Prostate gland (tissue), 2 donors: ENCODE measurements at places on chromosomes 7 and 10. TPM values are rescaled to one million over a fixed set of nuclear protein-coding genes. Genes with fewer than 3 reads are reported as not detected.

DNA sequence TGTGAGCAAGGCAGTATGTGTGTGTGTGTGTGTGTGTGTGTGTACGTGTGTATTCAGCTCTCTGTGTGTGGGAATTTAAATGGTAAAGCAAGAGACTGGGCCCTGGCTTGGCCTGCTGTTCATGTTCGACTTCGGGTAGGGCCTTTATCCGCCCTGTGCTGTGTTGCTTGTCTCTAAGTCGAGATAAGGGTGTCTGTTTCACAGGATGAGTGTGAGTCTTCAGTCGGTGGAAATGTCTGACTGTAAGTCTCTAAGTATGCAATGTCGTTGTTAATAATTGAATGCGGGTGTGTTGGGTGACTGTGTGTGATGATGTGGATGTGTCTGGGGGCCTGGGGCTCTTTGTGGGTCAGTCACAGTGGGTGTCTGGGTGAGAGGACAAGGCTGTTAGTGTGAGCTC lies 34.8 kb downstream of the HIF1AN start:
- H3K27me3 ChIP-seq = no peaks in the 10 kb centered on the region
- H3K4me3 ChIP-seq = no peak overlapping the region
- H3K4me1 ChIP-seq = no peaks in the 10 kb centered on the region

DNA sequence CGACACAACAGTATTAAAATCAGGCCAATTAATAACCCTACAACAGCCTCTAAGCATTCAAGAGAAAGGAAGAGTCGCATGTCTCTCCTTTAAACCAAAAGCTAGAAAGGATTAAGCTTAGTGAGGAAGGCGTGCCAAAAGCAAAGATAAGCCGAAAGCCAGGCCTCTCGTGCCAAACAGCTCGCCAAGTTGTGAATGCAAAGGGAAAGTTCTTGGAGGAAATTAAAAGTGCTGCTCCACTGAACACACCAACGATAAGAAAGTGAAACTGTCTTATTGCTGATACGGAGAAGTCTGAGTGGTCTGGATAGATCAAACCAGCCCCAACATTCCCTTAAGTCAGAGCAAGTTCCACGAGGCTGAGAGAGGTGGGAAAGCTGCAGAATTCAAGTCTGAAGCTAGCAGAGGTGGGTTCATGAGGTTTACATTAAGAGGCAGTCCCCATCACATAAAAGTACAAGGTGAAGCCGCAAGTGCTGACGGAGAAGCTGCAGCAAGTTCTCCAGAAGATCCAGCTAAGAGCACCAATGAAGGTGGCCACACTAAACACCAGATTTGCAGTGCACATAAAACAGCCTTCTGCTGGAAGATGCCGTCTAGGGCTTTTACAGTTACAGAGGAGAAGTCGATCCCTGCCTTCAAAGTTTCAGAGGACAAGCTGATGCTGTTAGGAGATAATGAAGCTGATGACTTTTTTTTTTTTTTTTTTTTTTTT lies 194.8 kb downstream of the MAD1L1 start:
- no peaks in the 10 kb centered on the region for H3K36me3 ChIP-seq
- H3K4me3 ChIP-seq = peak overlapping the region; percentile 11
- no peak overlapping the region for H3K27ac ChIP-seq
- DNase-seq = peak; percentile 24

GRCh38 chr7:151688236-151688780 lies 168.6 kb upstream of the RHEB start:
- no peaks in the 10 kb centered on the region for H3K36me3 ChIP-seq
- no peaks in the 10 kb centered on the region for H3K27me3 ChIP-seq
- H3K4me1 ChIP-seq = no peaks in the 10 kb centered on the region
- DNase-seq = no peak

GRCh38 chr7:129466796-129467195 lies 32.6 kb downstream of the STRIP2 start:
- DNase-seq = no peak
- no peaks in the 10 kb centered on the region for H3K27me3 ChIP-seq
- H3K27ac ChIP-seq = no peak overlapping the region
- H3K36me3 ChIP-seq = no peaks in the 10 kb centered on the region
- H3K4me3 ChIP-seq = no peak overlapping the region

GRCh38 chr7:137488038-137488437 lies 144.5 kb upstream of the PTN start:
- DNase-seq = no peak
- no peak overlapping the region for H3K4me3 ChIP-seq
- no peaks in the 10 kb centered on the region for H3K27me3 ChIP-seq
- no peak overlapping the region for H3K27ac ChIP-seq
- H3K36me3 ChIP-seq = no peaks in the 10 kb centered on the region
- H3K4me1 ChIP-seq = no peaks in the 10 kb centered on the region

GRCh38 chr10:31166606-31167005 lies 134.9 kb upstream of the ZNF438 start:
- H3K27me3 ChIP-seq = no peaks in the 10 kb centered on the region
- no peaks in the 10 kb centered on the region for H3K4me1 ChIP-seq
- DNase-seq = no peak
- no peak overlapping the region for H3K4me3 ChIP-seq
- H3K27ac ChIP-seq = no peak overlapping the region

- no peaks in the 10 kb centered on the region for H3K4me1 ChIP-seq
- no peak overlapping the region for H3K4me3 ChIP-seq
- no peaks in the 10 kb centered on the region for H3K27me3 ChIP-seq
- no peaks in the 10 kb centered on the region for H3K36me3 ChIP-seq
- DNase-seq = no peak
Measured at GRCh38 chr7:47026780-47027361, 555.0 kb downstream of the TNS3 start.

- H3K27me3 ChIP-seq = no peaks in the 10 kb centered on the region
- H3K36me3 ChIP-seq = no peaks in the 10 kb centered on the region
- no peak overlapping the region for H3K4me3 ChIP-seq
- no peak for DNase-seq
- H3K4me1 ChIP-seq = no peaks in the 10 kb centered on the region
- no peak overlapping the region for H3K27ac ChIP-seq
Measured at GRCh38 chr10:80861882-80862281, 324.2 kb downstream of the SH2D4B start.

GRCh38 chr7:107879400-107880035 lies 11.5 kb upstream of the DLD start:
- no peaks in the 10 kb centered on the region for H3K27me3 ChIP-seq
- no peaks in the 10 kb centered on the region for H3K4me1 ChIP-seq
- H3K36me3 ChIP-seq = no peaks in the 10 kb centered on the region
- H3K27ac ChIP-seq = no peak overlapping the region

- no peaks in the 10 kb centered on the region for H3K36me3 ChIP-seq
- peaks cover 41% of the 10 kb centered on the region for H3K4me1 ChIP-seq
- H3K27ac ChIP-seq = peak overlapping the region; percentile 85
- H3K4me3 ChIP-seq = no peak overlapping the region
- no peak for DNase-seq
Measured at GRCh38 chr10:132419538-132420468, 22.8 kb downstream of the PWWP2B start.

DNA sequence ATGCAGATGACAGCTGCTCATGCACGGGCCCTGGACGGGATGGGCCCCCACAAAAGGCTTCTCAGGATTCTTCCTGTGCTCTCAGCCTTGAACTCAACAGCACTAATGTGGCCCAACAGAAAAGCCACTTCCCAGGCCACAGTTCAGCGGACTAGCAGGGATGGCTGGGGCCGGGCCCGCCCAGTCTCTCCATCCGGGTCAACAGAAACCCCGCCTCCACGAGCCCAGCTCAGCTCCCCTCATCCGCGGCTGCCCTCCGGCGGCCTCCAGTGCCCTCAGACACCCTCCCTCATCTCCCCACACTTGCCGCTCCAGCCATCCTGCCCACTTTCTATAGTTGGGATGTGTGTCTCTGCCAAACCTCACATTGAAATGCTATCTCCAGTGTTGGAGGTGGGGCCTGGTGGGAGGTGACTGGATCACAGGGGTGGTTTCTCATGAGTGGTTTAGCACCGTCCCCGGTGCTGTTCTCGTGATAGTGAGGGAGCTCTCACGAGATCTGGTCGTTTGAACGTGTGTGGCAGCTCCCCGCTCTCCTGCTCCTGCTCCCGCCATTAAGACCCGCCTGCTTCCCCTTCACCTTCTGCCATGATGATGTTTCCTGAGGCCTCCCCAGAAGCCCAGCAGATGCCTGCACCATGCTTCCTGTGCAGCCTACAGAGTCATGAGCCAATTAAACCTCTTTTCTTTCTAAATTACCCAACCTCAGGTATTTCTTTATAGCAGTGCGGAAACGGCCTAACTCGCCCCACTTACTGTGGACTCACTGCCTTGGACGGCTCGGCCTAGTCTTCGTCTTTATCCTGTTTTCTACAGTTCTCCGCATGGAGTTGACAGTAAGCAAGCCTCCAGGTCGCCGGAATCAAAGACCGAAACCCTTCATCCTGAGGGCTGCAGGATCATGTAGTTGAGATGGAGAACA lies 169.9 kb upstream of the RNF32 start:
- no peaks in the 10 kb centered on the region for H3K4me1 ChIP-seq
- no peak overlapping the region for H3K4me3 ChIP-seq
- DNase-seq = no peak
- H3K27ac ChIP-seq = no peak overlapping the region
- H3K27me3 ChIP-seq = no peaks in the 10 kb centered on the region

DNA sequence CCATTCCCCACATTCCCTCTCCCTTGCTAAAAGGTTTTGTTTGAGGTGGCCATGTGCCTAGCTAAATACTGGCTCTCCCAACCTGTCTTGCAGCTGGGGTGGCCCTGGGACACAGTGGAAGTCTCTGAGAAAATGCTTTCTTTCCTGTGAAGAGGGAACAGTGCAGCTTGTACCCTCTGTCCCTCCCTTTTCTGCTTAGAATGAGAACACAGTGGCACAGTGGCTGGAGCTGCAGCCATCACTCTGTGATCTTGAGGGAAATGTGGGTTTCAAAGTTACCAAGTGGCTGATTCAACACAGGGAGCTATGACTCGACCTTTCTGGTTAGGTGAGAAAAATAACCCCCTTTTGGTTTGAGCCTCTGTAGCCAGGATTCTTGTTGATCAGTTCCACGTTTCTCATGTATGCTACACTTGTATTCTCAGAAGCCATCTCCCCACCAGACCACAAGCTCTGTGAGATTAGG lies 62.7 kb upstream of the CARD11 start:
- H3K27ac ChIP-seq = peak overlapping the region; percentile 58
- H3K27me3 ChIP-seq = no peaks in the 10 kb centered on the region
- peaks cover 13% of the 10 kb centered on the region for H3K4me1 ChIP-seq
- no peaks in the 10 kb centered on the region for H3K36me3 ChIP-seq

- no peaks in the 10 kb centered on the region for H3K4me1 ChIP-seq
- H3K27ac ChIP-seq = peak overlapping the region; percentile 53
- DNase-seq = no peak
- H3K27me3 ChIP-seq = no peaks in the 10 kb centered on the region
- H3K36me3 ChIP-seq = no peaks in the 10 kb centered on the region
Measured at GRCh38 chr7:5703572-5704533, 77.6 kb downstream of the RNF216 start.

- H3K27ac ChIP-seq = no peak overlapping the region
- H3K36me3 ChIP-seq = no peaks in the 10 kb centered on the region
Measured at GRCh38 chr7:54355842-54356241, 186.3 kb upstream of the VSTM2A start.

DNA sequence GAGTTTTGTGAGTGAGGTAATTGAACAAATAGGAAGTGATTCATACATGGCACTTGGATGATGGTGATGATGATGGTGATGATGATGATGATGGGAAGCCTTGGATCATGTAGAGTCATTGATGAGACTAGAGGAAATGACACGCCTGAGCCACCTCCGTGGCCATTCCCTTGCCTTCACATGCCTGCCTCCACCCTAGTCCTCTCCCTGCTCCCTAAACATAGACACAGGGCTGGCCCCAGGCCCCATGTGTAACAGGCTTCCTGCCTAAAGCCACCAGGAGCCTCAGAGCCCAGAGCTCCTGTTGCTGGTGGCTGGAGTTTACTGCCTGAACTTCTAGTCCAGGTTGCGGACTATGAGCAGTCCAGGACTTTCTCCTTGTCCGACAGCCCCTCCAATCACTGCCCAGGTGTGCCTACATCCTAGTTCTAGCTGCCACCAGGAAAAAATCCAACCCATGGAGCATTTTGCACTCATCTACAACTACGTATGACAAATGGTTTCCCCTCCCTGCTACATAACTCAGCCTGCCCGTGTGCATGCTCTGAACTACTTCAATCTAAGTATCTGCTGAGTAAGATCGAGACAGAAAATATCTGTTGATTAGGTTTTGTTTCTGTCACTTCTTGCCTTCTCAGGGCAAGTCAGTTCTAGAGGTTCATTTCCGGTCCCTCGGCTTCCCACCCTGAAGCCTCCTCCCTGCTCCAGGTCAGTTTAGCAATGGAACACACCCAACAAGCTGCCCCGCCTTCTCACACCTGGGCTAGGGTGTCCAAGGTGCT lies 35.5 kb upstream of the KDM7A start:
- H3K4me3 ChIP-seq = no peak overlapping the region
- no peaks in the 10 kb centered on the region for H3K4me1 ChIP-seq
- no peak for DNase-seq
- no peaks in the 10 kb centered on the region for H3K36me3 ChIP-seq

GRCh38 chr10:99487125-99487807 lies 45.5 kb upstream of the NKX2-3 start:
- H3K27me3 ChIP-seq = no peaks in the 10 kb centered on the region
- no peak overlapping the region for H3K4me3 ChIP-seq
- no peak for DNase-seq
- H3K4me1 ChIP-seq = no peaks in the 10 kb centered on the region

Gene MKX
- 10.1 TPM for total RNA-seq

Gene RSPH10B
- 0.34 TPM for total RNA-seq

Gene HNRNPH3
- total RNA-seq = 47.5 TPM

Gene MCM7
- total RNA-seq = 68.7 TPM

Gene GRID1
- total RNA-seq = 10.0 TPM

Gene SKIDA1
- total RNA-seq = 4.3 TPM

Gene ANKRD1
- total RNA-seq = 20.0 TPM

Gene TAS2R4
- 0.87 TPM for total RNA-seq

Gene ZP3
- total RNA-seq = 0.80 TPM
